ENCODE measurements at places on chromosomes 13 and 19.
A peak's percentile ranks its signal among the peaks of the same experiment; 100 is the strongest.

DNA sequence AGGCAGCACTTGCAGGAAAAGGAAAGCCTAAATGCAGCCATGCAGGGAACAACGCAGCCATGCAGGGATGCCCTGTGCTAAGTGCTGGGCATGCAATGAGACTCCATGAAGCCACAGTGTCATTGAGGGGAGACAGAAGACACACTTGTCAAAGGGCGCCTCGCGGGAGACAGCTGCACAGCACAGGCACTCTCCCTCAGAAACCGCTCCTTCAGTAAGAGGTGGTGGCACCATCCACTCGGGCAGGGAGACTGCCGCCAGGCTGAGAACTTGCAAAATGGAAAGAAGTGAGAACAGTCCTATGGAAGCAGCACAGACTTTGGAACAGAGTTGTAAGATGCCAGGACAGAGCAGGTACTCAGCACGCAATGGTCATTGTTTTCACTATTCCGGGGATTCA is 51.1 kb downstream of the GGACT start:
- no peak for DNase-seq

- DNase-seq: peak; percentile 70
Measured at GRCh38 chr13:95660981-95661581, 15.9 kb upstream of the DNAJC3 start.

DNA sequence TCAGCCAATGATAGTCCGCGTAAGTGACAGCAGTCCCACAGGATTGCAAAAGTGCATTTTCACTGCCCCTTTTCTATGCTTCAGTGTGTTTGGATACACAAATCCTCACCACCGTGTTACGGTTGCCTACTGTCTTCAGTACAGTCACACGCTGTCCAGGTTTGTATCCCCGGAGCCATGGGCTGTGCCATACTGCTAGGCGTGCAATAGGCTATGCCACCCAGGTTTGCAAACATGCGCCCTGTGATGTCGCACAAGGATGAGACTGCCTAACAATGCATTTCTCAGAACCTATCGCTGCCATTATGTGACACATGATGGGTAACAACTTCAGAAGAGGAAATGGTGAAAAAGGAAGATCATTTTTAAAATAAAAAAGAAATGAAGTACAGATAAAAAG is 16.8 kb upstream of the ADPRHL1 start:
- DNase-seq: no peak

DNA sequence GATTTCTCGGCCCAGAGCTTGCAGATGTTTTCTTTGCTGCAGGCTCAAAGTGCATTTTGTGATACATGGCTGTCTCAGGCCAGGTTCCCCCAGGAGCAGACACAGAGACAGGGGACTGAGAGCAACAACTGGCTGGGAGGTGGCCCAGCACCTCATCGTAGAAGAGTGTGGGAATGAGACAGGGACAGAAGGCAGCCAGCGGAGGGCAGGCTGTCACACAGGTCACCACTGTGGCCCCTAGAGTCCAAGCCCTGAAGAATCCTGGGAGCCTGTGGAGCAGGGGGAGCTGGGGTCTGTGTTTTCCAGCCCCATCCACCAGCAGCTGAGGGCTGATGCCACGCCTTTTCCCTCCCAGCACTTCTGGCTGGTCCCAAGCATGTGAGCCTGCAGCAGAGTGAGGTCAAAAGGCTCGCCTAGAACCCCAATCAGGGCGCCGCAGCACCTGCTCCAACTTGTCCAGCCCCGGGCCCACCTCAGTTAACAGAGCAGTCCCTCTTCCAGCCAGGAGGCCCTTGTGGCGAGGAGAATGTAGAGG is 723.8 kb downstream of the UQCRFS1 start:
- DNase-seq: no peak

- peak; percentile 15 for DNase-seq
Measured at GRCh38 chr19:4803736-4804695, 12.5 kb downstream of the FEM1A start.

- no peak for DNase-seq
Measured at GRCh38 chr19:44346556-44346955, 9.9 kb downstream of the ZNF112 start.

DNA sequence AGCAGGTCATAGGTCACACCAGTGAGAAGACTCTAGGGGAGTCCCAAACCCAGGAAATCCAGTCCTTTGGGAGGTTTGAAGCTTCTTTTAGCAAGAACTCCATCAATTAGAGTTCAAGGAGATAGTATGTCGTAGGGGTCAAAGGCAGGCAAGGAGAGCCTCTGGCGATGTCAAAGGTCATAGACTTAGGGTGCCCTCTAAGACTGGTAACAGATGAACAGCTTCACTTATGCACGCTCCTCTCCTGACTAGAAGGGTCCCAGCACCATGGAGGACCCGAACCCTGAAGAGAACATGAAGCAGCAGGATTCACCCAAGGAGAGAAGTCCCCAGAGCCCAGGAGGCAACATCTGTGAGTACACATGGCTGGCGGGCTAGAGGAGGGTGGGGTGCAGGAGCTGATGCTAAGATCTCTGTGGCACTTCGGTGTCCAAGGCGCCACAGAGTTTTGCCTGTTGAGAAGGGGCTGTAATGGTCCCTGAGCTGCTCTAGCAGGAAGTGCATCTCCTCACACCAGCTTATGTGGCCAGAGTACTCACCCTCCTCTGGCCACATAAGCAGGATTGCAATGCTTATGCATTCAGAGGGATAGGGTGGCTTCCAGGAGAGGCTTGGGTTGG is 557 bp downstream of the ZNF576 start:
- no peak for DNase-seq

DNA sequence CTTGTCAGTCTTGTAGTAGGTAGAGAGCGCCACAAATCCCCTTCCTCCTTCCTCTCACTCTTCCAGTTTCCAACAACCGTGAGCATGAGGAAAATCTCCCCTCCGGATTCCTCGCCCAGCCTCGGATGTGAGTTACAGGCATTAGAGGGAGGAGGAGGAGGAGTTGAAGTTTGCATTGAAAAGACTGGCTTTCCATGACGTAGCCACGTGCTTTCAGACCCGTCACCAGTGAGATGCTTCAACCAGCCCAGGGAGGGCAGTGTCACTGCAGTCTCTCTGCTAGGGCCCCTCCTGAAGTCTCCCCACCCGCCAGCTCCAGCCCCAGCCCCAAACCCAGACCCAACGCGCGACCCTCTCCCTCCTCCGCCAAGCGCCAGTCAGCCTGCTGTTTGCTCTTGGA is 442 bp upstream of the FGF14 start:
- no peak for DNase-seq

GRCh38 chr13:101258071-101258470 is 158.2 kb downstream of the NALCN start:
- DNase-seq: no peak

DNA sequence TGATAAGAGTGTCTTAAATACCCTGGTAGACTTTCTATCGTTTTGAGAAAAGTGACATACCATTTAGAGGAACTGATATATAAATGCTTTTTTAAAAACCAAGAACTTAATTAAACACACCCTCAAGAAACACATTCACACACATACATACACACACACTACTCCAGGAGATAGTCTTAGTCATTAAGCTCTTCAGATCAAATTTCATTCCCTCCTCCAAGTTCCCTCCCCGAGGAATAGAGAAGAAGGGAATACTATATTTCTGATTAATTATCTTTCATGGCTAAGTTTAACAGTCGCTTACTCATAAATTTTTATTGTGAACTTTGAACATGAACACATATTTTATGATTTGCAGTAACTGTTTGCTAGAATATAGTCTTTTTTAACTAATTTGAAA is 1109.5 kb downstream of the SLITRK1 start:
- DNase-seq: no peak

- no peak for DNase-seq
Measured at GRCh38 chr13:98032168-98032567, 78.7 kb downstream of the IPO5 start.

- no peak for DNase-seq
Measured at GRCh38 chr13:66036636-66037035, 1193.5 kb downstream of the PCDH9 start.

DNA sequence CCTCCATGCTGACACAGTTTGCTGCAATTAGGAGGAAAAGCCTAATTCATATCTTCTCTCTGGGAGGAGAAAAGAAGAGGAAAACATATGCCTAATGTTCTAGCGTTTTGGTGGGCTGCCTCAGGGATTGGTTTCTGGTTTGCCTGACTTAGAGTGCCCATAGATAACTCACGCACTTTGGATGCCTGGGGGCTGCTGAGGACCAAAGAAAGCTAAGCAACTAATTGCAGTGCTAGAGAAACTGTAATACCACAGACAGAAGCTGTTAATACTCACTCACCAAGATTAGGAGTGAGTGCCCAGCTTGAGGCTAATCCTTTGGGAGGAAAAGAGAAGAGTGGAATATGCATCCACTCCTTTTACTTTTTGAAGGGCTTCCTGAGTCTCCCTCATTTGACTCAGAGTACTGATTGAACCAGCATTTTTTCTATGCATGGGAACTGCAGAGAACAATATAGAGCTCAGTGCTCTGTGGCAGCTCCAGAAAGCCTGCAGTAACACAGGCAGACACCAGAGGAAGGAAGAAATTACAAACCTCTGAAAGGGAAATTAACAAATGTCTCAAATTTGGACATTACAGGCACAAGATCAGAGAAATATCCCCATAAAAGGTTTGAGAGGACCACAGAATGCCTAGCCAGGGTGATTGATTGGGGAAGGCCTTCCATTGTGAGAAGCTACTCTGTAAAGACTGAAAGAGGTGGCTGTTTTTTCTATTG is 666.4 kb downstream of the OLFM4 start:
- DNase-seq: no peak

- DNase-seq: no peak
Measured at GRCh38 chr19:8097681-8098567, 45.4 kb downstream of the CCL25 start.

GRCh38 chr13:23386533-23386932 is 47.0 kb downstream of the SACS start:
- no peak for DNase-seq

- peak; percentile 79 for DNase-seq
Measured at GRCh38 chr13:46126552-46127357, 21.9 kb upstream of the CPB2 start.

DNA sequence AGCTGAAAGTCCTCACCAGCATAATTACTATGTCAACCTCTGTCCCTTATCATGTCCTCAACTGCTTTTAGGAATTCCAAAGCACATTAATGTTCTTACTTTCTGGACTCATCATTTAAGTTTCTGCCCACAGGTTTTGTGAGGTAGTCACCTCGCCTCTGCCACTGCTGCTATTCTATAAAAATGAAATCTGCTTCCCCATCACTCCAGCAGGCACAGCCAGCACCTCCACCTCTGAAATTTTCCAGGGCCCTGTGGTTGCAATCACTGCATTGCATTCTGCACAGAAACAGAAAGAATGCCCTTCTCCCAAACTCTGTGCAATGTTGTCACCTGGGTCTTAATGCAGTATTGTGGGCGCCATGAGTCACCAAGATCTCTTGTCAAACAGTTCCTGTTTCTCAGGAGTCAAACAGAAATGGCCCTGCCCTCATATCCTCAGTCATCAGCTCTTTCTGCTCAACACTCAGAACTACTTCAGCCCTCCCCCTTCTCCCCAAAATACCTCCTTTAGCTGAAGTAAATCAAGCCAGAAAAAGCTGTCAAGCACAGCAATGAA is 529.2 kb upstream of the NBEA start:
- DNase-seq: no peak

- DNase-seq: no peak
Measured at GRCh38 chr13:26112843-26113242, 61.0 kb upstream of the SHISA2 start.

- no peak for DNase-seq
Measured at GRCh38 chr13:109657395-109657794, 129.0 kb downstream of the IRS2 start.

DNA sequence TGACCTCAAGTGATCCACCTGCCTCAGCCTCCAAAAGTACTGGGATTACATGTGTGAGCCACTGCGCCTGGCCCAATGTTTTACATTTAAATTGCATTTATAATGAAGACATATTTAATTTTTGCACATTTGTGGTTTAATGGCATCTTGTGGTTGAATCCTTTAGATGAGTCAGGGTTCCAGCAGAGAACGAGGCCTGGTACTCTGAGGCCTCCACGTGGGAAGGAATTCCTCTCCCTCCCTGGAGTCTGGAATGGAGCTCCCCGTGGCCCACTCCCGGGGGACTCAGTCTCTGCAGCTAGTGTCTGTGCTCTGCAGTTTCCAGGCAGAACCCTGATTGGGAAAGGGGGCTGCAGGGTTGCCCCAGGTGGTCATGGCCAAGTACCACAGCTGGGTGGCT is 24.2 kb downstream of the ZFR2 start:
- no peak for DNase-seq

DNA sequence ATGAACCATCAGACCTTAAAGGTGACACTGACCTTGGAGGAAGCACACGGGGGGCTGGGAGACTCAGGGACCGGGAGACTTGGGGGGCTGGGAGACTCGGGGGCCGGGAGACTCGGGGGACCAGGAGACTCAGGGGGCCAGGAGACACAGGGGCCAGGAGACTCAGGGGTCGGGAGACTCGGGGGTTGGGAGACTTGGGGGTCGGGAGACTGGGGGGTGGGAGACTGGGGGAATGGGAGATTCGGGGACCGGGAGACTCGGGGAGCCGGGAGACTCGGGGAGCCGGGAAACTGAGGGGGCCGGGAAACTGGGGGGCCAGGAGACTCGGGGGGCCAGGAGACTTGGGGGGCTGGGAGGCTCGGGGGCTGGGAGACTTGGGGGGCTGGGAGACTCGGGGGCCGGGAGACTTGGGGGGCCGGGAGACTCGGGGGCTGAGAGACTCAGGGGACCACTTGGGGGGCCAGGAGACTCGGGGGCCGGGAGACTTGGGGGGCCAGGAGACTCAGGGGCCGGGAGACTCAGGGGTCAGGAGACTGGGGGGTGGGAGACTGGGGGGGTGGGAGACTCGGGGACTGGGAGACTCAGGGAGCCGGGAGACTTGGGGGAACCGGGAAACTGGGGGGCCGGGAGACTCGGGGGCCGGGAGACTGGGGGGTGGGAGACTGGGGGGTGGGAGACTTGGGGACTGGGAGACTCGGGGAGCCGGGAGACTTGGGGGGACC is 62.9 kb downstream of the RASA3 start:
- no peak for DNase-seq

GRCh38 chr13:38868870-38869269 is 121.8 kb downstream of the STOML3 start:
- no peak for DNase-seq

- DNase-seq: no peak
Measured at GRCh38 chr13:39982745-39983144, 327.3 kb downstream of the COG6 start.

GRCh38 chr19:15307169-15307568 is 25.2 kb downstream of the BRD4 start:
- DNase-seq: no peak

Data from NCI-H1694 (cell line).